ENCODE measurements at places on chromosomes 12 and 14.

DNA sequence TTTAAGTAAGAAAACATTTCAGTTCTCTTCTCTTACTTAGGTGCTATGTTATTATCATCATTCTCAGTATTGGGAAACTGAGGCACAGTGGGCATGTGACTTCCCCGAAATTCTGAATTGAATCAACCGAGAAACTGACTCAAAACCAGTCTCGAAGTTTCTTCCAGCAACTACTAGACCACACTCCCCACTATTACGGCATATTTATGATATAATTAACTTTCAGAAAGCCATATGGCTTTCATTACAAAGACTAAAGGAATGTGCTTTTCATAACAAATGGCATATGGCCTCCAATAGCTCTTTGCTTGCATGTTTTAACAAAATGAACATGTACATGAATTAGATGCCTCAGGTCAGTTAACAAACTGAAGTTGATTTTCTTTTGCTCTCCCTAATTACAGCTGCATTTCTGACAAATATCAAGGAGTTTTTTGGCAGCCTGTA, 182.9 kb upstream of the SLC38A2 start:
- DNase-seq: no peak

DNA sequence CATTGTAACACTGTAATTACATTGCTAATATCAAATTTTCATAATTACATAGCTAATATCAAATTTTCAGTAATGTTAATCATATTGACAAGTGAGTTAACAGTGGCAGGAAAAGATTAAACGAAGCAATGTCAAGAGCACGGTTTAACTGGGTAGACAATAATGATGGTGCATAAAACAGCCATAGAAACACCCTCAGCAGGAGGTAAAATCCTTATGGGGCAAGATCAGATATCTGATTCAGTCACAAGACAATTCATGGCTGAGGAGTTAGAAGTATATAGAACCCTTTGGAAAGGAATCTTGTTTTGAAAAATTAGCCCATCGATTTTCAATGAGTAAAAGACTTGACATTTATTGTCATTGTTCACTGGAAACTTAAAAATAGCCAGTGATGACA, 190.6 kb downstream of the SLC2A13 start:
- DNase-seq: no peak

GRCh38 chr14:95499354-95499750, 17.1 kb downstream of the SYNE3 start:
- DNase-seq: no peak

DNA sequence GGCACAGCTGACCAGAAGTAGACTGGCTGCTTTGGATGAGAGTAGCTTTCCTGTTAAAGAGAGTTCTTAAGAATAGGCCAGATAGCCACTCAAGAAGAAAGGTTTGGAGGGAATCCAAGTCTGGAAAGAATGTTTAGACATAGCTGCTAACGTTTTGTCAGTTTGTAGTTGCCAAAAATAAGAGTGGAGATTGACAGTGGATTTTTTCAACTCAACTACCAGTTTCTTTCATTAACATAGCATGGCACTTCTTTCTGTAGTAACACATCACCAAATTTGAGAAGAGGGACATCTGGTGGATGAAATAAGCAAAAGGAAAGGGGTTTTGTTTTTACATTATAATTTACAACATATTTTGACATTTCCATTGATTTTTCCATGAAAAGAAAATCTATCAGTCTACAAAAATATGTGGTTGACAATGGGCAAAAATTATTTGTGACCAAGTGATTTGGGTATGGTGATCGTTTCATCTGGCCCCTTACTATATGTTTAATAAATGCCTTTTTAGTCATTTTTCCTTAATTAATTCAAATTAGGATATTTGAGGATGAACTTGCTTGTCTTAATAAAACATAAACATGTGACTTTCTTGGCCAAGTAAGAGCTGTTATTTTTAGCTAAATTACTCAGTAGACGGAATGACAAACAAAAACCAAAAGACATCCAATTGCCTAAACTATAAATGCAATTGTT, 71.1 kb downstream of the PTPRR start:
- peak; percentile 52 for DNase-seq

DNA sequence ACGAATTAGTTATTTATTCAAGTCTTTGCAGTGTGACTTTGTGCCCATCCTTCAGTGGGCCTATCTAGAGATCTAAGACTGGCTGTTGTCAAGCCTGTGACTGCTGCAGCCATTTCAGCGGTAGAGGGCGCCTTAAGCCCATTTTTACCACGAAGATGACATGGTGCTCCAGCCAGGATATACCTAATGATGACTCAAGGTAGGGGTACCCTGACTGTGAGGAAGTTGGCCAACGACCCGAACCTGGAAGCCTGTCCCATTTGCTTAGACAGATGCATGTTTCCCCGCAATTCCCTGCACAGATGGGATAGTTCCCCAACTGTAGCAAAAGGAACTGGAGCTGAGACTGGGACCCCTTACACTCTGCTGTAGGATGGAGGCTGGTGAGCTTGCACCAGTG, 41.3 kb downstream of the RAB3IP start:
- no peak for DNase-seq

DNA sequence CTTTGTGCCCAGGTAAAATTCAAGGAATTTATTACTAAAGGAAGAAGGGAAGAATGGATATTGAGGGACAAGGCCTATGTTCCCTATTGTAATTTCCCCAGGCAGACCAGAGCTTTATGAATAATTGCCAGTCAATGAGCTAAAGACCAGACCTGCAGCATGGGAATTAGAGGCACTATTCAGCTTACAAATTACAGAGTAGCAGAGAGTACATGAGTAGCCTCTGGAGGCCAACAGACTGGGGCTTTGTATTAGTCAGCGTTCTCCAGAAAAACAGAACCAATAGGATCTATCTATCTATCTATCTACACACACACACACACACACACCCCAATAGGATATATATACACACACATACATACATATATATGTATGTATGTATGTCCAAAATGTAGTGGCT, 120.0 kb upstream of the RPH3A start:
- no peak for DNase-seq

- no peak for DNase-seq
Measured at GRCh38 chr12:107134558-107134957, 41.2 kb upstream of the CRY1 start.

- peak; percentile 5 for DNase-seq
Measured at GRCh38 chr12:24948757-24949722, at the start of gene BCAT1. Gene BCAT1, minus strand, starts transcription at chr12:24949101. Its CDS starts 169 bp downstream, at chr12:24948932.

- no peak for DNase-seq
Measured at GRCh38 chr12:28026701-28027100, 54.2 kb upstream of the PTHLH start.

DNA sequence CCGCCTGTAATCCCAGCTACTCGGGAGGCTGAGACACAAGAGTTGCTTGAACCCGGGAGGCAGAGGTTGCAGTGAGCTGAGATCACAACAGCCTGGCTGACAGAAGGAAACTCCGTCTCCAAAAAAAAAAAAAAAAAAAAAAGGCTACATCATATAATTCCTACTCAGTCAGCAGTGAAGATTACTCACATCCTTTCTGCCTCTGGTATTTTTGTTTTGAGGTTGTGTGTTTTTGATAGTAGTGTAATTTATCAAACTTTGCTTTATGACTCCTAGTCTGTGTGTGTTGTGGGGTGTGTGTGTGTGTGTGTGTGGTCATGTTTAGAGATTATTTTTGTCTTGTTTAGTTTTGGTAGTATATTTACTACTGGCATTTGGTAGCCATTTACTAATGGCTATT, 29.8 kb upstream of the DLGAP5 start:
- DNase-seq: no peak

DNA sequence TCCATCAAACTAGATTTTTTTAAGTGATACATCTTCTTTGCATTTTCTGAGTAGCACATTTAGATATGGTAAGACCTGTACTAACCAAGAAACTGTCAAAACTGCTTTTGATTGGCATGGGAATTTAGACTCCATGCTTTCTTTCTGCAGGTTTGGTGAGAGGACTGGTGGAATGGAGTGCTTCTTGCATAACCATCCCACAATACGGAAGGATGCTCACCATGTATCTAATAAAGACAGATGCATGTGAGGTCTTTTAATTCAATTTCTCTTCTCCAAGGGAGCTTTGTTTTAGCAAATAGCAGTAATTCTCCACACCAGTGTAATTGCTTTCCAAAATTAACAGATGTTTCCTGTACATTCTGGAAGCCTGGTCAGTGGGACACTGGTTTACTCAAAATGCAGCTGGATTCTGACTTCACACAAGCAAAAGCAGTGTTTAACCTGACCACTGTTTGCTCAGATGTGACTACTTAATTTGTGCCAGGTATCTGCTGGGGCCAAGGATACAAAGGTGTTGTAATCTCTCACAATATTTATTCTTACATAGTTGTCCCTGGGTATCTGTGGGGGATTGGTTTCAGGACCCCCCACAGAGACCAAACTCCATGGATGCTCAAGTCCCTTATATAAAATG, 26.1 kb downstream of the FGD6 start:
- no peak for DNase-seq

DNA sequence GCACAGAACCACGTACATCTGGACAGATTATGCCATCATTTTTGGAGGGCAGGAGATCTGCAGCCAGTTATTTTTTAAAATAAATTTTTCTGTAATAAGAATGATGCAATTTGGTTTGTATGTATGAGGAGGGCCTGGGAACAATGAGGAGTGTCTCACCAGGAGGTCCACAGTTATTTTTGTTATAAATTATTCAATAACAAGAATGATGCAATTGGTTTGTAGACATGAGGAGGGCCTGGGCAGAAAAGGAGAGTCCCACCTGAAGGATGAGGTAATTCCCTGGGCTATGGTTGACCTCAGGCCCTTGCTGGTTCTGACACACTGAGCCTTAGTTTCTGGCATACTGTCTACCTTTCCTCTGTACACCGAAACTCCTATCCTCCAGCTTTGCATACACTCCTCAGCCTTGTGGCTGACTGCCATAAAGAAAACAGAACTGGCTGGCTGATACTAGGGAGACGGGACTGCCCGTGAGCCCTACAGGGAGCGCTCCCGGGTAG, 9.0 kb upstream of the DCD start:
- DNase-seq: no peak

DNA sequence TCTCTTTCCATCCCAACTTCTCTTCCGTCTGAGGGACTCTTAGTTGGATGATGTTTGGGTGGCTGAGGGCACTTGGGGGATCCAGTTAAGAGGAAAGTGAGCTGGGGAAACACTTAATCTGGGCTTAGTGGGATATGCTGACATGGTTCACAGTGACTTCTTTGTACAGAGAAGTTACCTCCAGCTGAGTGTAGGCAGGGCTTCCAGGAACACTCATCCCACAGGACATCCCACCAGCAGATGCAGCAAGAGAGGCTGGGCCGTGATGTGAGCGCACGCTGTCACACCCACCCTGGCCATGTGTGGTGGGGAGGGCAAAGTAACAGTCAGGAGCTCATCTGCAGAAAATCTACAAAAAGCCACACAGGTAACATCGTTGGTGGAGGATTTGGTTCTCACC, 832 bp upstream of the CACNA2D4 start:
- no peak for DNase-seq

- no peak for DNase-seq
Measured at GRCh38 chr12:18591473-18591872, 146.3 kb downstream of the PLCZ1 start.

DNA sequence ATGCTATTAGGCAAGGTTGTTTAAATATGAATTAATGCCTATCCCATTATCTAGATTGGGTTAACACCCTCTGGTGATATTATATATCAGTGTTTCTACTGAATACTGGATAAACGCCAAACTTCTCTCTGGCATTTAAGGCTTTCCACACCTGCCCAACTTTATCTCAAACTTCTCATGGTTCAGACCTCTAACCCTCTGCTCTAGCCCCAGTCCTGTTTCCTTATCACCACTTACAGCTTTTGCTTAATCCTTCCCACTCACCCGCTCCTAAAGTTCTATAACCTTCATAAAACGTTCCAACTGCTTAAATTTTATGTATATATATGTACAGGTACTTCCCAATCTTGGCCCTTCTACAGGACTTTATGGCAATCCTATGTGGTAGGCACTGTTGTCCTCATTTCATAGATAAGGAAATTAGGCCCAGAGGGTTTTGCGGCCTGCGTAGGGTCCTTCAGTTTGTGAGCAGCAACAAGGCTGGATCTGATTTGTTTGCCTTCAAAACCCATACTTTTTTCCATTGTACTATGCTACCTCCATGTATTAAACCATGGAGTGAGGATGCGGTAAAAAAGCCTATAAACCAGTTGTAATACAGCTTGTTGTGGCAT, 1.2 kb downstream of the LPCAT3 start:
- DNase-seq: no peak

GRCh38 chr12:119008691-119009221, 27.4 kb downstream of the SRRM4 start:
- DNase-seq: no peak

- no peak for DNase-seq
Measured at GRCh38 chr14:70847406-70848090, 38.2 kb upstream of the MAP3K9 start.

DNA sequence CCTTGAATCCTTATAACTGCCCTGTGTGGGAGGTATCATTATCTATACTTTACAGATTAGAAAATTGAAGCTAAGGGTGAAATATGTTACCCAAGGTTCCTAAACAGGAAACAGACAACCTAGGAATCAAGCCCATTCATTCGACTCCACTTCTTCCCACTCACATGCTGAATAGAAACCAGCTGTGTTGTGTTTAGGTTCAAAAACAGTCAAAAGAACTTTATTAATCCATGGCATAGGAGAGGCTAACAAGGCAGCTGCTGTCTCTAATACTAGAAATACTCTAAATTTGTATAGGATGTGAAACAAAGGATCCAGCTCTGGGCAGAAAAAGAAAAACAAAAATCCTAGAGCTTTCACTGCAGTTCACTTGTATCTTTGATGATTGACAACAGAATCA, 9.9 kb downstream of the AMDHD1 start:
- DNase-seq: no peak

- no peak for DNase-seq
Measured at GRCh38 chr14:49297102-49297501, 289.1 kb downstream of the RPS29 start.

DNA sequence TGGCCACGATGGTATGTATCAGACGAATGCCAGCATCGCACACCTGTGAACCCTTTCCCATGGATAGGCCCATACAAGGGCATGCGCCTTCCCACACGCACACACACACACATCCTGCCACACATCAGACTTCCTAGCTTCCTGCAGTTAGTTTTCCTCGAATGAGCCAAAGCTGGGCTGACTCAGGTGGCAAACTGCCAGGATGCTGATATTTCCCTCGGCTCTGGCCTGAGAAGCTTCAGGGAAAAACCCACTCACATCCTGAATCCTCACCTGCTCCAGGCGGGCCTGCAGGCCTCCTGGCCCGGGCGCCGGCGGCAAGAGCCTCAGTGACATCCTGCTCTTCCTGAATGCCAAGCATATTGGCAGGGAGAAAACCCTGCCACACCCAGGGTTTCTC, 22.4 kb downstream of the CALM1 start:
- DNase-seq: no peak

- DNase-seq: no peak
Measured at GRCh38 chr12:119668324-119668841, 450 bp downstream of the PRKAB1 start.

- DNase-seq: no peak
Measured at GRCh38 chr14:53341324-53341723, 188.2 kb upstream of the DDHD1 start.

GRCh38 chr14:100096656-100097055, 31.4 kb downstream of the EVL start:
- DNase-seq: no peak

- no peak for DNase-seq
Measured at GRCh38 chr14:90844321-90844720, 28.1 kb upstream of the TTC7B start.

Measured in midbrain (tissue), 1 donor.